Inflammatory macrophage (primary cell): ENCODE measurements at places on chromosomes 6 and 20.

DNA sequence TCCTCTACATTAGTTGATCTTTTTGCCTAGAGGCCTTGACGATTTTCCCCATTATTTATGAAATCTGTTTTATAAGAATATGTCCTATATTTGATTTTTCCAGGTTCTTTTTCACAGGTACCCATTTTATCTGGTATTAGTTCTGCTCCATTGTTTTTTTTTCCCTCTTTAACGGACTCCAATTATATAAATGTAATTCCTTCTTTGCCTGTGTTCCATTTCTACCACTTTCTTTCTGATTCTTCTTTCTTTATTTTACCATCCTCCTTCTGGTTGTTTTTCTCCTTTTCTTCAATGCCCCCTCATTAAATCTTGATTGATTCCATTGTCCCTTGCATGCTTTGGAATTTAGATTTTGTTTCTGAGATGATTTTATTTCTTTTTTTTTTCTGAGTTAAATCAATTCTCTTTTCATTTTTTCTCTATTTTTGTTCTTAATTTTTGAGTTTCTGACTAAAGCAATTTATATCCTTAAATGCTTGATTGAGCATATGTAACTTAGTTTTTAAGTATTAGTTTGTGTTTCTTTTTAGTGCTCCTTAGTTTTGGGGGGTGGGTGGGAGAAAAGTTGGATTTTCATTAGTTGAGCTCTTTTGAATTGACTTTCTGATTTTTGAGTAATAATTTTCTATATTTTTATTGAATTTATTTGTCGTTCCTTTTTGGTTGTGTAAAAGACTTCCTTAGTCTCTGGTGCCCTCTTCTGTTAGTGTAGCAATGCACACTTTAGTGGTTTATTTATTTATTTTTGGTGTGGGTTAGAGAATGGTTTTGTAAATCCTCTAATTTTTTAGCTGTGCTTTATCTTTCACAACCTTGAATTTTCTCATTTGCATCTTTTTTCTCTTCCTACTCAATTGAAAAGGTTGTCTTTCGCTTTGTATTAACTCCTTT lies 140.8 kb downstream of the FARS2 start:
- no peak for DNase-seq

DNA sequence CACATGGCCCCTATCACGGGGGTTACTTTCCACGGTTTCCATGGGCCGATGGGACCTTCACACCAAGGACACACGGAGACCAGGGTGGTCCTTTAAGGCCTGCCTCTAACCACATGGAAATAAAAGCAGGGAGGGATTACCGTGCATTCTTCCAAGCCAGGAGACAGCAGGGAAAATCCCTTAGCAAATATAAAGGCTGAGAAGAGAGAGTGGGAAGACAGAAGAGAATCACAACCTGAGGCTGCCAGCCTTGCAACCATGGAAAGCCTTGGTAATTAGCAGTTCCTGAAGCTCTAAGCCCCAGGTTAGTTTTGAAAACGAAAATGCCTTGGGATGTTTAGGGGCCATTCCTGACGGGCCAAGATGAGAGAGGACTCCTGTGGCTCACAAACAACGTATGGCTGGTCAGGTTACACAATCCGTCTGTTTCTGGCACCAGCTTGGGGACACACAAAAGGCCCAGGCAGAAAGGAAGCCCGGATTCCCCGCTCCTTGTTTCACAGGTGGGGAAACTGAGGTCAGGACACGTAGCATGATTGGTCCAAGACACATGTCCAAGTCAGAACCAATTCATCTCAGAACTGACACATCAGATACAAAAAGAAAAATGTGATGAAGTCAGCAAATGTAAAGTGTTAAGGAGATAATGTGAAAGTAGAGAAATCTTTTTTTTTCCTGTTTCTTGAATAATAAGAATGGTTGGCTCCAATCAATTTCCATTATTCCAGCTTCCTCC lies 2.8 kb downstream of the PREX1 start:
- no peak for DNase-seq

- DNase-seq: no peak
Observed at GRCh38 chr20:45306431-45306982, at the start of gene RBPJL. RBPJL (plus strand) TSS chr20:45306840; CDS start chr20:45306923, 83 bp downstream.

- no peak for DNase-seq
Observed at GRCh38 chr20:32282461-32282860, 5.0 kb downstream of the KIF3B start.

GRCh38 chr20:3080939-3081388 lies 3.6 kb downstream of the AVP start:
- DNase-seq: no peak

DNA sequence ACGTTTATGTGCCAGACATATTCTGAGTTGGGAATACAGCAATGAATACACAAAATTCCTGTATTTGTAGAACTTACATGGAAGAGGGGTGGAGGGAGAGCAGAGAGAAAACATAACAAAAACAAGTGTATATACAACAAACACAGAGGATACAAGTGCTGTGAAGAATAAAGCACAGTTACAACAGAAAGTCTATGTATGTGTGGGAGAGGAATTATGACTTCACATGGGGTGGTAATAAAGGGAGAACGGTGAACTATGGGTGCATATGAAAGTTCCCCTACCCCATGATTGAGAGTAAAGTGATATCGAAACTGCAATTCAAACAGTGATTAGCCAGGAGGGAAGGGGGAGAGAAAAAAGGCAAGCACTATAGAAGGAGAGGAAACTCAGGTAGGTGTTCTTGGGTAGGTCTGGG lies 24.6 kb downstream of the HBS1L start:
- DNase-seq: no peak

- DNase-seq: no peak
Observed at GRCh38 chr6:50463931-50464330, 249.4 kb upstream of the TFAP2D start.

DNA sequence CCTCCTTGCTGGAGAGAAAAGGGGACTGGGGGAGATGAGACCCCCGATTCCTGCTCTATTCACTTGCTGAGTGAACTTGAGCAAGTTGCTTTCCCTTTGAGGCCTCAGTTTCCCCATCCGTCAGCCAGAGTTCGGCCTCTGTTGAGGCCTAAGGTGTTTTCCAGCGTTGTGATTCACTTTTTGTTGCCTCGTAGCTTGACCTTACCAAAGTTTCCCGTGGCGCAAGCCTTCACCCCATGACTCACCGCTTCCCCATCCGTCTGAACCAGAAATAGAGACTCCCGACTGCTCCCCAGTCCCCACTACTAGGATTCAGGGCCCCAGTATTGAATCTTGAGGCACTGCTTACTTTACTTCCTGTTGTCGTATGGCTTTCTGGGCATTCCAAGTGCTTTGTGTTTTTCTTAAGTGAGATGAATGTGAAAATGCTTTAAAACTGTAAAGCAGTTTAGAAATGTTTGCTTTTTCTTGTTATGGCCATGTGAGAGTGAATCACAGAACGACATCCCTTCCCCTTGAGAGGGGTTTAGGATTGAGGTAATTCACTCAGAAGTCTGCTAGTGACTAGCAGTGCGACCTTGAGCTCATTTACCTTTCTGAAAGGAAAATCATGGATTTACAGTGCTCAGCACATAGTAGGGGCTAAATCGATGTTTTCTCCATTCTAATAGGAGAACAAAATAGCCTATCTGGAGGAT lies 1.2 kb downstream of the CHMP4B start:
- DNase-seq: peak; percentile 89

DNA sequence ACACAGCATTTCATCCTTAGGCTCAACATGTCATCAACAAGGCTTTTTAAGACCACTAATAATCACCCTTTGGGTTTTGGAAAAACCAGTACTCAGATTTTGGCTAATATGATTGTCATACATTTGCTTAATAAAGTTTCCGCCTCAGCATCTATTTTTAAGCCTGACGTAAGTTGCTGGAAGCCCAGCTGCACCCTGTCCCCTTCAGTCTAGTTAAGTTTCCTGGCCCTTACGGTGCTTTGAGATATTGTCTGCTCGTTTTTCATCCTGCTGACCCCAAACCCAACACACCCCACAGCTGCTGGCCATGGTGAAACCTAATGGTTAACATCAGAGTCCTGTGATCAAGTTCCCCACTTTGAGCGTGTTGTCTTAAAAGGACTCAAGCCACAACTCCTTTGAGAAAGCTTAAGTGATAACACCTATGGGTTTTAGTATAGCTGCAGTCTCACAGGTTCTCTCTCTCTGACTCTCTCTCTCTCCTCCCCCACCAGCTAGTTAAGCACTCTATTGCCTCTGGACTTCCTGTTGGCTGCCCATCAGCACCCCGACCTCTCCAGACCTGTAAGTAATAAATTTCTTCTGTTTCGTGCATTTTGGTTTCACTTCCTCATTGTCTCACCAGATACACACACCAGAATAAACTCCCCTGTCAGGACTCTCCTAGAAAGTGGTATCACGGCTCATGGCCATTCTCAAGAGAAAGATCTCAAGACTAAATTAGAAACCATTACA lies 802.0 kb downstream of the C6orf118 start:
- DNase-seq: no peak

DNA sequence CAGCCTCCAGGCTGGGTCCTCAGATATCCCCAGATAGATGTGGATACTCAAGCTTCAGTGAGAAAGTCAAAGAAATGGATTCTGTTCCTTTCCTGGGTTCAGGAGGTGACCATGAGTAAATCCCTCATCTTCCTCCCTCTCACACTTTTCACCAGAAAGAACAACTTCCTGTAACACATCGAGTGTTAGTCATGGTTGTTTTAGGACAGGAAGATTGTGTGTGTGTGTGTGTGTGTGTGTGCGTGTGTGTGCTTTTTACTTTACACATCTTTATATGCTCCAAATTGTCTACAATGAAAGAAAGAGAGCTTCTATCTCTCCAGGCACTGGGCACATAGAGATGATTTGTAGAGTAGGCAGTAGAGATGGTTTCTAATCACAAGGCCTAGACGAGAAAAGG lies 139.9 kb downstream of the TBXT start:
- no peak for DNase-seq

DNA sequence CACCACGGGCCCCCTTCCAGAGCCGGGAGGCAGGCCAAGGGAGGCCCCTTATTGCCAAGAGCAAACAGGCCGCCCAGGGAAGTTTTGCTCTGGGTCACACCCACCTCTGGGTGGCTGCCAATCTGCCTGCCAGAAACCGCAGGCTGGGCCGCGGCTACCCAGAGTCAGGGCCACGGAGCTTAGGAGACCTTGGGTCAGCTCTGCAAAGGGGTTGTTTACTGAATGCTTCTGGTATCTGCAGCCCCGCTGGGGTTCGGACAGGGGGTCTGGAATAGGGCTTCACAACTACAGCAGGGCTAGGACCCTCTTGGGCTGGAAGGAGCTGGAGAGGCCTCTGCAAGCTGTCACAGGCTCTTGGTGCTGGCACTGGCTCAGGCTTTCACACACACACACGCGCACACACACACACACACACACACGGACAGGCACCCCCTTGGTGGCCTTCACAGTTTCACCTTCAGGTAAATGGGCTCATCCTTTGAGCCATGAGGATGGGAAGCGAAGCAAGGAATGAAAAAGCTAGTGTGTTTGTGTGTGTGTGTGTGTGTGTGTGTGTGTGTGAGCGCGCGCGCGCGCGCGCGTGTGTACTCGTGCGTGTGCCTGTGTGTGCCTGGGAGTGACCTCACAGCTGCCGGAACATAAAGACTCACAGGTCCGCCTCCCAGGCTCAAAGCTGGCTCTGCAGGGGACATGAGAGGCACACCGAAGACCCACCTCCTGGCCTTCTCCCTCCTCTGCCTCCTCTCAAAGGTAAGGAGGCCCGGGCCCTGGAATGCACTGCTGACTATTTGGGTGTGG lies at the start of gene CCN5:
TSS of gene CCN5 (plus strand) at position 669 of the 798 bp plus-strand sequence. CDS start at position 691, 22 bp downstream.
- DNase-seq: peak; percentile 39
